ENCODE measurements at places on chromosomes 11 and 22.
A peak's percentile ranks its signal among the peaks of the same experiment; 100 is the strongest.

DNA sequence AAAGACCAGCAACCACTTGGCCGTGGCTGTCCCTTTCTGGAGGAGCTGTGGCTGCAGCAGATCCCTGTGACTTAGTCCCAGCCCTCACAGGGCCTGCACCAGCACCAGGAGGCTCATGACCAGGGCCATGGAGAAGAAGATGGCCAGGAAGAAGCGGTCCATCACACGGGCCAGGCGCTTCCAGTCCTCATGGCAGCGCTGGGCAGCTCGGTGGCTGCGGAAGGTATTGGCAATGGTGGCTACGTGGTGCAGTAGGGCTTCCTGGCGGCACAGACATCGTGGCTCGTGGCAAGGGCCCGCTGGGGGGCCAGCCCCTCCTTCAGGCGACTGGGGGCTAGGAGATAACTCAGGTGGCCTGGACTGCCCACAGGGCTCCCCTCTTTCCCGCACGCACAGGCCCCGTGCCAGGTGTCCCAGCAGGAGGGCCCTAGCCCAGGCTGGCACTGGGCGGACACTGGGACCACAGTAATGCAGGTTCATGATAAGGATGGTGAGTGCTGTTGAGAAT is 5.1 kb downstream of the CHRNA10 start:
- no peak for DNase-seq

GRCh38 chr11:69943506-69943905 is 124.3 kb upstream of the FGF3 start:
- DNase-seq: no peak

- DNase-seq: no peak
Observed at GRCh38 chr22:38471237-38471636, 3.3 kb downstream of the KDELR3 start.

- no peak for DNase-seq
Observed at GRCh38 chr22:43217285-43218030, 30.5 kb upstream of the TTLL12 start.

- no peak for DNase-seq
Observed at GRCh38 chr11:69521457-69521856, 40.0 kb downstream of the LINC01488 start.

- DNase-seq: no peak
Observed at GRCh38 chr11:134846328-134847082, 434.5 kb upstream of the B3GAT1 start.

DNA sequence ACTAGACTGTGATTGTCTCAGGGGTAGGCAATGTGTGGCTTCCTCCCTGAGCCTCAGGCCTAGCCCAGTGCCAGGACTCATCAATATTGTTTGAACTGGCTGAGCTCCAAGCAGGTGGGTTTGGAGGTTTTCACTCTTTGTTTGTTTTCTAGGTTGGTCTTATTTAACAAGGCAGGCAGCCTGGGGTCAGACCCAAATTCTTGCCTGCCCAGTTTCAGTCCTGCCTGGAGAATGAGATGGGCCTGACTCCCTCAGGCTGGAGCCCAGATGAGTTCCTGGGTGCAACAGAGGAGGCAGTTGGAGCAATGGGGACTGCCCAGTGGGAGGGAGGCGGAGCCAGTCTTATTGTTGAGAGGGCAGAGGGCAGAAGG is 28.3 kb upstream of the TP53I11 start:
- no peak for DNase-seq

GRCh38 chr11:15127341-15127740 is 12.6 kb downstream of the INSC start:
- no peak for DNase-seq

- no peak for DNase-seq
Observed at GRCh38 chr11:66489636-66490035, 9.4 kb downstream of the DPP3 start.

DNA sequence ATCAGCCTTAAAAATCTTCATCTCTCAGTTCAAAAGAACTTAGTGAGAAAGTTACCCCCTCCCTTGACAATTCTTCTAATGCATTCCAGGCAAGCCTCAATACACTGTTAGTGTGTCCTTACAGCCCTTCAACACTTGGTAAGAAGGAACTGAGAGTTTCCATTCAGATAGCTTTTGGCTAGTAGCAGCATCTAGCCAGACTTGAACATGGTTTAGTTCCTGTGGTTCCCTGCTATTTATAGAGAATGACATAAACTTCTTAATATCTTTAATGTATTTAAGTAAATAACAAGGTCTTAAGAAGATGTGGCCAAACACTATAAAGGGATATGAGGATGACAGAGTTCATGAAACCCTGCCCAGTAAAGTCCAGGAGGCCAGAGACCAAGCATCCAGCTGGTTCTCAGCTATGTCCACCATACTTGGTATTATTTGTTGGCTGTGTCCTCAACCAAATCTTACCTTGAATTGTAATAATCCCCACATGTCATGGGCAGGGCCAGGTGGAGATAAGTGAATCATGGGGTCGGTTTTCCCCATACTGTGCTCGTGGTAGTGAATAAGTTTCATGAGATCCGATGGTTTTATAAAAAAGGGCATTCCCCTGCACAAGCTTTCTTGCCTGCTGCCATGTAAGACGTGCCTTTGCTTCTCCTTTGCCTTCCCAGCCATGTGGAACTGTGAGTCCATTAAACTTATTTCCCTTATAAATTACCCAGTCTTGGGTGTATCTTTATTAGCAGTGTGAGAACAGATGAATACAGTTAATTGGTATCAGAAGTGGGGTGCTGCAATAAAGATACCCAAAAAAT is 132.4 kb downstream of the LARGE1 start:
- DNase-seq: no peak

DNA sequence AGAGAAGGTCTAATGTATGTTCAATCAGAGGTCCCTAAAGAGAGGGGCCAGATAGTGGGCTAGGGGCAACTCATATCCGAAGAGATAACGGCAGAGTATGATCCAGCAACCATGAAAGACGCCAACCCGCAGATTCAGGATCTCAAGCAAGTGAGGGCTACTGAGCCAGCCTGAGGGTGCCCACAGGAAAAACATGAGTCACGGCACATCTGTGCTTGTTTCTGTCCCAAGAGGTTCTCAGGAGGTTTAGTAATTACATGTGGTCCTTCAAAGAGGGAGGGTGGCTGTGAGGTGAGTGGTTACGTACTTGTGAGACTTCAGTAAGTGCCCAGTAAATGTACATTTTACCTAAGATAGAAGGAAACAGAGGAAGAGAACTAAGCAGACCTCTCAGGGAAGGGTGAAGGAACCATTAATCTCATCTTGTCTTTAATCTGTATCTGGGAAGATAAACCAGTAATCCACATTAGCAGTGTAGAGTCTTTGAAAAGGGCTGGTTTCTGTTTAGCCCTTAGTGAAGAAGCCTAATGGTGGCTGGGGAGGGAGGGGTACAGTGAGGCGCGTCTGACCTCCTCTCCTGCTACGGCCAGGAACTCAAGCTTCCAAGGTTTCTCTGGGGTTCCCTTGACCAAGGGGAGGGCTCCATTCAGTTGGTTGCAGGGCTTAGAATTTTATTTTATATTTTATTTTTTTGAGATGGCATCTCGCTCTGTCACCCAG is 10.2 kb downstream of the SIRT3 start:
- DNase-seq: no peak

- no peak for DNase-seq
Observed at GRCh38 chr11:27710536-27710935, 10.3 kb upstream of the BDNF start.

GRCh38 chr11:121648306-121648705 is 195.5 kb upstream of the SORL1-AS1 start:
- DNase-seq: no peak

DNA sequence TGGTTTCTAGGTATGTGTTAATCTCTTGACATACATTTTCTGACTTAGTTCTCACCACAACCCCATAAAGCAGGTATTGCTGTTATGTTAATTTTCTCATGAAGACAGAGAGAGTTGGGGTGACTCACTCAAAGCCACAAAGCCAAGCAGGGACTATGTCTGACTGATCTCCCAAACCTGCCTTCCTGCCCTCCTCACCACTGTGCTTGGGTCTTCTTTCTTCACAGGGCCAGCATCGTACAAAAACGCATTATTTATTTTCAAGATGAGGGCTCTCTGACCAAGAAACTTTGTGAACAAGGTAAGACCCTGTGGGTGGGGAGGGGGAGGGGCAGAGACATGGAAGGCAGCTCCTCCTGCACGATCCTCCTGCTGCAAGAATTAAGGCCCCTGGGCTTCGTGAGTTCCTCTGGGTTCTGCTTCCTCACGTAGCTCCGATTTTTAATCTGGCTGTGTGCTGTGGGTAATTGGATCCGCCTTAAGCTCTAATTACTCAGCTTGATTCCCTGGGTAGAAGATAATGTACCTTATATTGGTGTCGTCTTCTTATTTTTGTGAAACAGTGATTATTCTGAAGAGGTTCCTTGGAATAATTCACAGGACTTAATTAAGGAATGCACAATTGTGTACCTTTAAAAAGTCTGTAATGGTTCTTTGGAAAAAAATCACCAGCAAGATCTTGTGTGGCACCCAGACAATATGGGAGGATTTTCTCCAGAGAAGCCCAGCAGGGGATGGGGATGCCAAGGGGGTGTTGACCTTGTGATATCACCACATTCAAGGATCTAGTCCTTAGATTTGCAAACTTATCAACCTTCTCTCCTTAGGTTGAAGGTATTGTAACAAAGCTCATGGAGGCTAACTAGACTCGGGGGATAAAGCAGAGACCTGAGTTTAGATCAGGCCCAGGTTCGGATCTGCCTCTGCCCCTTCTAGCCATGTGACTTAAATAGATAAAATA is 112.9 kb downstream of the SPON1 start:
- DNase-seq: peak; percentile 80

GRCh38 chr11:31442086-31442485 is 67.3 kb downstream of the IMMP1L start:
- no peak for DNase-seq

DNA sequence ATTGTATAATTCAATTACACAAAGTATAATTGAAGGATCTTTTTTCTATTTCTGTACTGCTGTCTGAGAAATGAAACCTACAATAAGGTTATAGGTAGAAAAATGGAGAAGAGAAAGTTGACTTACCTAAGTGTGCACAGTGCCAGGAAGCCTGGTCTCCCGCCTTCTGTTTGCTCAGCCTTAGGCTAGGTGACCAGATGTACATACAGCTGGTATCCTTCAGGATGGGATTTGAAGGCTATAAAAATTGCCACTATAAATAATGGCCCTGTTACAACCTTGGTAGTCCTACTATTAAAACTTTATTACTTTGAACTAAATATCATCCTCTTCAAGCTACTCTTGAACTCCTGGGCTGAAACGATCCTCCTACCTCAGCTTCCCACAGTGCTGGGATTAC is 19.7 kb downstream of the OR51E2 start:
- DNase-seq: no peak

- no peak for DNase-seq
Observed at GRCh38 chr11:11577251-11577855, 44.5 kb downstream of the GALNT18 start.

DNA sequence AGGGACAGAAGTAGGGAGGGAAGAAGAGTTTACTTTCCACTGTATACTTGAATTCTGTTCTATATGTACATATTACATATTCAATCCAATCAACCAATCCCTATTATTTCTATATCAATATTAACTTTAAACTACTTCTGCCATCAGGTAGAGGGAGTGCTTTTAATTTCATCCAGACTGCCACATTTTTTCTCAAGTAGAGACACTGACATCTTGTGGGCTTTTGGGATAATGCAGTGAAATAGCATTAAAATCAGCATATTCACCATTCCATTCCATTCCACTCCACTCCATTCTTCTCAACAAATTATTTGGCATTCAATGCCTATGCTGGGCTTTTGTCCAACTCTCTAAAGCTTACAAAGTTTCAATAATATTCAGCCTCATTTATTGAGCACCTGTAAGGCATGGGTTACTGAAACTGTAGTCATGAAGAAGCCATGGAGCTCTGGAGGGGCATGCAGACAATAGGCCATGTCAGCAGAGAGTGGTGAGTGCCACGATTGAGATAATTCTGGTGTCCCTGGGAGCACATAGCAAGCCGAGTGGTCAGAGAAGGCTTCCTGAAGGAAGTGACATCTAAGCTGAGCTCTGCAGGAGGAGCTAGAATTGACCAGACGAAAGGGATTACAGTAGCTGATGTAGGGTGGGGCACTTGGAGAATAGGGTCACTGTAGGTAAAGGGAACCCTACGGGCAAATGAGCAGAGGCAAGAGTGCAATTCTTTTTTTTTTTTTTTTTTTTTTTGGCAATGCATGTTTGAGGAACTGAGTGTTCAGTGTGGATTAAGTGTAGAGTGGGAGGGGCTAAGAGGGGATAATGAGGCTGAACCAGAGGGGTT is 12.8 kb upstream of the CLPB start:
- DNase-seq: no peak

DNA sequence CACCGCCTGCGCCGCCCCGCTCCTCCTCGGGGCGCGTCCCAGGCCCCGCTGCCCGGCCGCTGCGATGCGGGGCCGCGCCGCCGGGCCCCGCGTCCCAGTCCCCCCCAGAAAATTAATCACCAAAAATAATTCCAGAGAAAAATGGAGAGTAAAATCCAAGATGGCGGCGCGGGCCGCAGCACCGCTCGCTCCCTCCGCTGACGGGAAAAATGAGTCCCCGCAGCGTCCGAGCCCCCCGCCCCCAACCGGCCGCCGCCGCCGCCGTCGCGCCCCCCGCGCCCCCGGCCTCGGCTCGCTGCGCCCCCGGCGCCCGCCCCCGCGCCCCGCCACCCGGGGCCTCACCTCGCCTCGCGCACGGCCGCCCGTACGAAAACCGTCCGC is at the start of gene KMT5B:
TSS of gene KMT5B (minus strand) at position 162 of the 381 bp plus-strand sequence. CDS start 23,220 bp downstream, outside the sequence.
- no peak for DNase-seq

DNA sequence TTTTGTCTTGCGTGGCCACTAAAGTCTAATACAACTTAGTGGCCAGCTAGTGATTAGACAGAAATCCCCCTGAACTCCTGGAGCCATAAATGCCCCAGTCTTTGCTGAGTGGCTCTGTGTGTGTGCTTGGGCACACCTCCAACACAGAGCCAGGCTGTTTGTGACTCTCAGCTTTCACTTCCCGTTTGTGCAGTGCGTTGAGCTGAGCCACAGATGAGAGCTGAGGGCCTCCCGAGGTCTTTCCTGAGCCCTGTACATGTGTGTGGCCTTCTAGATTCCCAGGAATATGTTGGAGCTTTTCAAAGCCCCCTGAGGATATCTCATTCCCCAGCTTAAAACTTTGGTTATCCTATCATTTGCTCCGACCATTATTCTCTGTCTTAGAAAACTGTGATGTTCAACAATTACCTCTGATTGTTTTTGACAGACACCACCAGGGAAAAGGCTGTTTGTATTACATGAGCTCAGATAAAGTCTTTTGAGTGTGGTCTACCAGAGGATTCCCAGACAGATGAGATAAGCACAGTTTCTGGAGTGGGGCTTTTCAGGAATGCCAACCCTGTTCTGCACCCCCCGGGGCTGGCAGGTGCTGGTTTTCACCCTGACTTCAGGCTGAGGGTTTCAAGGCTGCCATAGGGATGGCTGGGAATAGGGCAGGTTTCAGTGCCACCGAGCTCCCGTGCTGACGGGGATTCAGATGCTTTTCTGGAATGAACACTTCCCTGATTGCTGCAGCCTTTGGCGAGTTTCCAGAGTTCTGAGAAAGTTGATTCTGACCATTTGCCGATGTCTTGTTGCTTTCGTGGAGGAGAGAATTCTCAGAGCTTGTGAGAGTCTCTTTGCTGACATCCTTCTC is 23.8 kb downstream of the IGHMBP2 start:
- no peak for DNase-seq
